Neuronal stem cell (in vitro differentiated cells): ENCODE measurements at places on chromosomes 12 and 14.

DNA sequence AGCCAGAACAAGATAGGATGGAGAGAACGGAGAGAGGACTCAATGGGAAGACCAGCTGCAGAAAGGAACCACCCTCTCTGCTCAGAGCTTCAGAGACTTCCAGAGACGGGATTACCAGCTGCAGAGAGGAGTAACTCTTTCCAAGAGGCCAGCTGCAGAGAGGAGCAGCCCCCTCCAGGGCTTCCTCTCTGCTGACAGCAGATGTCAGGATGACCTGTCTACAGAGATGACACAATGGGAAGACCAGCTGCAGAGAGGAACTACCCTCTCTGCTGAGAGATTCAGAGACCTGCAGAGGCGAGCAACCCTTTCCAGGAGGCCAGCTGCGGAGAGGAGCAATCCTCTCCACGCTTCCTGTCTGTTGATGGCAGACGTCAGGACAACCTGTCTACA, 61.8 kb downstream of the KLRG1 start:
- no peak for DNase-seq

DNA sequence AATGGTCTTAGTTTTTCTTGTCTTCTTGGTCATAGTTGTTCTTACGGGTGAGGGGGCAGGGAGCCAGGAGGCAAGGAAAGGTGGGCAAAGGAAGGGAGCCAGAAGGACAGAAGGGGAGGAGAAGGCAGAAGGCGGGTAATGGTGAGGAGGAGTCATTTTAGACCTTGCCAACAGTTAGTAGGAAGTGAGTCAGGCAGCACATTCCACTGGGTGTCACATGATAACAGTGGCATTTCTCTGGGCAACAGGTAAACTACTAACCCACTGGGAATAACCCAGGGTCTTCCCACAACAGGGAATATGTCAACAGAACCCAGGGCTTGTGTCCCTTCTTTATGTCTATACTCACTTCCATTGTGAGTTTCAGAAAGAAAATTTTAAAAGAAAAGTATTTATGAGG, 127.6 kb downstream of the SLC8A3 start:
- no peak for DNase-seq

- DNase-seq, result peak; percentile 40
Measured at GRCh38 chr14:60649875-60650372, 647 bp upstream of the SIX1 start.

GRCh38 chr14:47555333-47555732, 120.1 kb downstream of the MDGA2 start:
- no peak for DNase-seq

GRCh38 chr12:33752854-33753253, 269.4 kb upstream of the ALG10 start:
- no peak for DNase-seq

GRCh38 chr12:96846293-96846692, 60.8 kb upstream of the NEDD1 start:
- no peak for DNase-seq

DNA sequence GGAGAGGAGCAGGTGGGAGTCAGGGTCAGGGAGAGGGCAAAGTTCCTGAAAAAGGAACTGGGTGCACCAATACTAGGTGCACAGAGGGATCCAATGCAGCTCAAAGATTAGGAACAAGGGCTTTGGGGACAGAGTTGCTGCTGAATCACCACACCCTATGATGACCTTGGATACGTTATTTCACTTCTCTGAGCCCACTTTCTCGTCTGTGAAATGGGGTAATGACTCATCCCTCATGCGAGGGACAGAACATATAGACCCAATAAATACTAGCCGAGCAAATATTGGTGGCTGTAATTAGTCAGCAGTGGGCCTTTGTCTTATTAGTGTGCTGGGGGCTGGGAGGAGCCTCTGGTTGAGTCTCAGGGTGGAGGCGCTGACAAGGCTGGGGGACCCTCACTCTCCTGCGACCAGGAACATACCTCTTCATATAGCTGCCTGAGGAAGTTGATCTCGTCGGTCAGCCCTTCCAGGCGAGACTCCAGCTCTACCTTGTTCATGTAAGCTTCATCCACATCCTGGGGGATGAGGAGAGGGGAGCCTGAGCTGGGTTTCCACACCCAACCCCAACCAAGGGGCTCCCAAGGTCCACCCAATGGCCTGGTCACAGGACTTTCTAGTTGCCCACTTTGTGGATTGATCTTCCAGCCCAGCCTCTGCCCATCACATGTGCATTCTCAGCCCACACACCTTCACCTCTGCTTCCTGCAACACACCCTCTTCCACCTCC, 4.5 kb downstream of the KRT8 start:
- DNase-seq, result no peak

- DNase-seq, result no peak
Measured at GRCh38 chr14:103740991-103741689, 25.5 kb downstream of the ZFYVE21 start.

GRCh38 chr12:87809916-87810315, 219.3 kb downstream of the C12orf50 start:
- DNase-seq, result no peak

GRCh38 chr12:11731455-11731854, 82.0 kb downstream of the ETV6 start:
- DNase-seq, result no peak

GRCh38 chr12:23473071-23473470, 476.4 kb downstream of the SOX5 start:
- DNase-seq, result no peak

GRCh38 chr14:53963320-53964227, 6.9 kb upstream of the BMP4 start:
- no peak for DNase-seq

GRCh38 chr14:50608302-50608851, 48.4 kb downstream of the ATL1 start:
- DNase-seq, result no peak

DNA sequence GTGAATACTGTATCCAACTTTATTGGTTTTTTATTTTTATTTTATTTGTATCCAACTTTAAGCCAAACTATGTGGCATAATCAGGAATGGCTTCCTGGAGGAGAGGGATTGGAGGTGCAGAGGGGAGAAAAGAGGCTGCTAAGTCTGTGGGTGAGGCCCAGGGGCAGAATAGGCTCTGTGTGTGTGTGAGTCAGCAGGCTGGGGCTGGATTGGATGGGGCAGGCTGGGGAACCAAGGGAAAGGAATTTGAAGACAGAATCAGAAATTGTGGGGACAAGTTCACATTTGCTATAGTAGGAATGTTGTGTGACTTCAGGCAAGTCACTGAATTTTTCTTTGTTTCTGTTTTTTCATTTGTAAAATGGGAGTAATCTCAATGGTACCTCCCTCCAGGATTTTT, 12.8 kb upstream of the RILPL1 start:
- DNase-seq, result no peak

- no peak for DNase-seq
Measured at GRCh38 chr12:65074932-65075331, 46.2 kb downstream of the WIF1 start.

DNA sequence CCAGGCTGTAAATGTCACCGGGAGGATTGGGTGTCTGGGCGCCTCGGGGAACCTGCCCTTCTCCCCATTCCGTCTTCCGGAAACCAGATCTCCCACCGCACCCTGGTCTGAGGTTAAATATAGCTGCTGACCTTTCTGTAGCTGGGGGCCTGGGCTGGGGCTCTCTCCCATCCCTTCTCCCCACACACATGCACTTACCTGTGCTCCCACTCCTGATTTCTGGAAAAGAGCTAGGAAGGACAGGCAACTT, 1.3 kb downstream of the GAPDH start:
- DNase-seq, result no peak

- DNase-seq, result no peak
Measured at GRCh38 chr12:94122591-94122990, 25.8 kb upstream of the PLXNC1 start.

GRCh38 chr12:34297790-34298164, 275.5 kb downstream of the ALG10 start:
- DNase-seq, result no peak
